Activated CD4-positive, CD25-positive, alpha-beta regulatory T cell treated with anti-CD3 and anti-CD28 coated beads, Interleukin-2, amount 50 U/mL, for 24 hours (primary cell): ENCODE measurements at places on chromosomes 7 and 10.

GRCh38 chr10:129193148-129193547 is 273.9 kb upstream of the MGMT start:
- no peak for ATAC-seq

DNA sequence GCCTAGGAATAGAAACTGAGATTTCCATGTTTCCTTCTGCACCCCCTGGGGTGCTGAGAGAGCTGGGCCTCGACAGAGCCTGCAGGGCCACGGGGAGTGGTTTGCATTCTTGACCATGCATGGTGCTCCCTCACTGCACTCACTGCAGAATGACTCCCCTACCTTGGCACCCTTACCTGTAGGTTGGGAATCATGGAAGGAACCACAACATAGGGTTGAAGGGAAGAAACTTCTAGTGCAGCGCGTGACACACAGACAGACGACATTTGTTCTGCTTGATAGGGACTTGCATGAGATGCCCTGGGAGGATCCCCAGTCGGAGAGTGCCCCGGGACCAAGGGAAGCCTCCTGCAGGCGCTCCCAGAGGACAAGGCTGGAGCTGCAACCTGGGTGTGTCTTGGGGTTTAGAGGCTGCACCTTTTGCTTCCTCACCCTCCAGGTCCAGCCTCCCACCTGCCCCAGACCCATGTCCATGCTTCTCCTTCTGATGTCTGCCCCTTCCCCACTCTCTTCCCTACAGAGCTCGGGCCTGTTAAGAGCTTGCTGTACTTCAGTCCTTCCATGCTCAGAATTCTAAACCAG is 245.2 kb downstream of the ABCA13 start:
- ATAC-seq = no peak

- ATAC-seq = no peak
Measured at GRCh38 chr10:62224606-62225005, 44.0 kb downstream of the RTKN2 start.

DNA sequence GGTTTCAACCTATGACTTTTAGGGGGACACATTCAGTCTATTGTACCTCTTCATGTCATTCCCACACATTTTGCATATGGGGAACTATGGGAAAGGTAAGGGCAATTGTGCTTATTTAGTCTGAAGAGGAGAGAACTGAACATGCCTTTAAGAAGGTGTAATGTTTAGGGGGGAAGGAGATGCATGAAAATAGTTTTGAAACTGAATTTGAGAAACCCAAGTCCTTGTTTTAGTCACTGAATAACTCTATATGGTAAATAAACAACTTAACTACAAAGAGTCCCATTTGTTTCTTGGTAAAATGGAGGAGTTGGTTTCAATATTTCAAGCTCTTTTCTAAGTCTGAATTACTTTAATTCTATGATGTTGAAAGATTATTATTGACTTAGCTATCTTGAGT is 166.1 kb downstream of the DNAJB9 start:
- ATAC-seq = no peak

DNA sequence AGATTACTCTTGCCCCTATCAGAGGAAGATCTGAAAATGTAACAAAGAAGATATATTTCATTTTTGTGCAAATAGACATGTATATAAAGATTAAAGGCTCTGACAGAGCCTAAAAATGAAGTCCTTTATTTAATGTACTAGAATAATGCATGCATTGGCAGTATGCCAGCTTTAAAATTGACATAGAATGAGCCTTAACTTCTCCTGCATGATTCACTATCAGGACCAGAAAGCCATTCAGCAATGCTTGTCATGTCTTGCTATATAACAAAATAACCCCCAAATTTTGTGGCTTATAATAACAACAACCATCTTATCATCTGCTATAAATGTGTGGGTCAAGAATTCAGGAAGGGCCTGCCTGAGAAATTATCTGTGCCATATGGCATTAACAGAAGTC is 411.9 kb downstream of the GRM8 start:
- ATAC-seq = no peak
